ENCODE measurements at places on chromosomes 13 and 19. TPM values are rescaled to one million over a fixed set of nuclear protein-coding genes. Genes with fewer than 3 reads are reported as not detected.

The GNA15 gene
- 118 TPM for polyA plus RNA-seq

The KLK3 gene
- not detected for polyA plus RNA-seq

The ZNF418 gene
- polyA plus RNA-seq: 2.0 TPM

The OR7D2 gene
- polyA plus RNA-seq: 0.01 TPM

The GRK1 gene
- polyA plus RNA-seq: not detected

The ZNF491 gene
- polyA plus RNA-seq: 0.53 TPM

The SCAF1 gene
- 16.9 TPM for polyA plus RNA-seq

The C1QTNF9B gene
- polyA plus RNA-seq: 0.04 TPM

The ZNF226 gene
- 10.0 TPM for polyA plus RNA-seq

The VSTM2B gene
- not detected for polyA plus RNA-seq

The ZNF568 gene
- 2.2 TPM for polyA plus RNA-seq

The TEX26 gene
- 0.45 TPM for polyA plus RNA-seq

The RFPL4AL1 gene
- not detected for polyA plus RNA-seq

The RHPN2 gene
- 0.76 TPM for polyA plus RNA-seq
